Stimulated activated CD4-positive, alpha-beta T cell treated with anti-CD3 and anti-CD28 coated beads, TNF-alpha, amount 100 ng/mL, for 48 hours (primary cell): ENCODE measurements at places on chromosomes 16 and 17.

GRCh38 chr17:59476413-59476812 lies 89.0 kb upstream of the DHX40 start:
- no peak for DNase-seq

- no peak for DNase-seq
Measured at GRCh38 chr16:88957887-88958577, 19.0 kb downstream of the CBFA2T3 start.

DNA sequence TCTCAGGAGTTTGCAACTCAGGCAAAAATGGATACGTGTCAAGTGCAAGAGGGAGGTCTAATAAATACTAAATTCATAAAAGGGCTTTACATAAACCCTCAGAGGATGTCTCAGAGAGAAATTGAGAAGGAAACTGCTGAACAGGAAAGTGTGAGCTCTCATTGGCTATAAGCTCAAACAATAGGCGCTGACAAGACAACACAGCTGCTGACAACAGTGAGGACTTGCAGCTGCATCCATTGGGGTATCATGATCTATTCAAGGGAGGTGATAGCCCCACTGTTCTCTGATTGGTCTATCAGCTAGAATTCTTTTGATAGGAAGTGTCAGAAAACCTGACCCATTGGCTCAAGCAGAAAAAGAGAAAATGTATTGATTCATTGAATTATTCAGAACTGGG lies 187.2 kb downstream of the CBLN1 start:
- DNase-seq, result no peak

DNA sequence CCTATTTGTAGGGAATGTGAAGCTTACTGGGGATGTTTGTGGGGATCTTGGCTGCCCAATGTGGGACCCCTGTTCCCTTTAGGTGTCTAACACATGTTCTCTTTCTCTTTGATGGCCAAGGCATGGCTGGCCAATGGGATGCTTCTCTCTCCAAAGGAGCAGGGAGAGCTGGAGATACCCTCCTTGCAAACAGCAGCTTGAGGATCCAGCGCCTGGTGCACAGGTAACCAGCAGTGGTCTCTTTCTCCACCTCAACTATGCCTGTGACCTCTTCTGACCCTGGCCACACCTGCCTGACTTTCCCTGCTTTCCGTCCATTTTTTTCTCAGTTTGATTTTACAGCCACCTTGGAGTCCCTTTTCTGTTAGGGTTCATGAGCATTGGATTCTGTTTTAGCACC lies 16.8 kb upstream of the NKD1 start:
- no peak for DNase-seq

GRCh38 chr16:9049241-9049640 lies 42.2 kb upstream of the HAPSTR1 start:
- DNase-seq, result no peak
